ENCODE measurements at places on chromosomes 4 and X.

GRCh38 chr4:18641334-18641733 lies 619.8 kb upstream of the LCORL start:
- DNase-seq = no peak

DNA sequence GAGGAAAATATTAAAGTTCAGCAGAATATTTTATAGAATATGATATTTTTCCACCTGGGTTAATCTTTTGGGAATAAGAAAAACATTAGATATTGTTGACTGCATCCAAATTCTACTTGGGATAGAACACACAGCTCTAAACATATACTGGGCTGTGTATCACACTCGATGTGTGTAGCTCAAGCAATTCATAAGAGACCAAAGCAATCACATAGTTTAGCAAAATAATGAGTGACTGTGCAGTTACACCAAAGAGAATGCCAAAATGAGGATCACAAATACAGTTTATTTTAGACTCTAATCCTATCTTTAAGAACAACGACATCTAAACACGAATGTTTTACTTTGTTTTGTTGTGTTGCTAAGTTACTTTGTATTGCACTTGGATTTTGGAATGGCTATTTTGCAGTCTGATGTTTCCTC lies 101.2 kb downstream of the CBR4 start:
- no peak for DNase-seq

GRCh38 chrX:30388325-30388724 lies 79.1 kb upstream of the NR0B1 start:
- DNase-seq = no peak

- no peak for DNase-seq
Observed at GRCh38 chr4:127249767-127250108, 383.0 kb upstream of the INTU start.

- no peak for DNase-seq
Observed at GRCh38 chr4:123116412-123116811, 194.0 kb upstream of the NUDT6 start.

DNA sequence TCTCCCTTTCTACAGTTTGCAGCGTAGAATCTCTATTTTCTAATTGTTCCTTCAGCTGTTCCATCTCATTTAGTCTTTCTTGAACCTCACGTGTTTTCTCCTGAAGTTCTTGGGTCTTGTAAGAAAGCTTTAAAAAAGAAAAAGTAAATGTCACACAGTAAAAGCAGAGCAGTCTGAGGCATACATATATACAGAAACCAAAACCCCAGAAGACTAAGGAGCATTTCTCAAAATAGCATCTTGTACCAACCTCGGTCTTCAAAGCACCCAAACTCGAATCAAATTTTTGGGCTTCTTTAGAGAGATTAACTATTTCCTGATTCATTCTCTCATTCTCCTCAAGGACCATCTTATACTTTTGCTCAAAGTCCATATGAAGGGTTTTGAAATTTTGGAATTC lies 39.4 kb downstream of the CENPE start:
- no peak for DNase-seq

All from femur (tissue), 1 donor.